Suprapubic skin (tissue), 4 donors: ENCODE measurements at places on chromosomes 12 and 14.

GRCh38 chr12:48132826-48133225, 13.7 kb downstream of the PFKM start:
- peaks cover 66% of the 10 kb centered on the region for H3K36me3 ChIP-seq
- no peaks in the 10 kb centered on the region for H3K27me3 ChIP-seq
- no peak overlapping the region for H3K4me3 ChIP-seq
- no peaks in the 10 kb centered on the region for H3K4me1 ChIP-seq
- H3K27ac ChIP-seq = no peak overlapping the region

DNA sequence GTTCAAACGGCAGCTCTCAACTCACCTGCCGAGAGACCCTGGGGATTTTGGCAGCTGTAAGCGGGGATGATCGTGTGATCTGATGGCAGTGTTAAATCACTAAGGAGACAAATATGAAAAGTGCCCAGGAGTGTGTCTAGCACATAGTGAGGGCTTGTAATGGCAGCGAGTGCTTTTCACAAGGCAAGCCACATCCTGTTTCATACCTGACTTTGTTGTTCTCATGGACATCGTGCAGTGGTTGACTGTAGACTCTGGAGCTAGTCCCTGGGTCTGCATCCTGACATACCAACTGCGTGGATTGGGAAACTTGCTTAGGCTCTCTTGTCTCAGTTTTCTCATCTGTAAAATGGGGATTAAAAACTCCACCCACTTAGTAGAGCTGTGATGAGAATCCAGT, 148.5 kb downstream of the VRK1 start:
- H3K4me1 ChIP-seq = no peaks in the 10 kb centered on the region
- H3K27ac ChIP-seq = no peak overlapping the region
- no peak for DNase-seq

- no peaks in the 10 kb centered on the region for H3K27me3 ChIP-seq
- no peak overlapping the region for H3K4me3 ChIP-seq
- no peak for DNase-seq
- H3K27ac ChIP-seq = no peak overlapping the region
- peaks cover 19% of the 10 kb centered on the region for H3K4me1 ChIP-seq
- no peaks in the 10 kb centered on the region for H3K36me3 ChIP-seq
Observed at GRCh38 chr12:2639020-2639298, 155.8 kb upstream of the FKBP4 start.

GRCh38 chr12:31015215-31015614, 58.4 kb upstream of the DDX11 start:
- H3K4me3 ChIP-seq = no peak overlapping the region
- H3K27me3 ChIP-seq = no peaks in the 10 kb centered on the region
- H3K4me1 ChIP-seq = no peaks in the 10 kb centered on the region
- DNase-seq = peak; percentile 42

GRCh38 chr12:24948420-24948756, 513 bp downstream of the BCAT1 start:
- peaks cover 14% of the 10 kb centered on the region for H3K4me1 ChIP-seq
- DNase-seq = no peak
- peak overlapping the region; percentile 49 for H3K4me3 ChIP-seq
- H3K27me3 ChIP-seq = peaks cover 19% of the 10 kb centered on the region

DNA sequence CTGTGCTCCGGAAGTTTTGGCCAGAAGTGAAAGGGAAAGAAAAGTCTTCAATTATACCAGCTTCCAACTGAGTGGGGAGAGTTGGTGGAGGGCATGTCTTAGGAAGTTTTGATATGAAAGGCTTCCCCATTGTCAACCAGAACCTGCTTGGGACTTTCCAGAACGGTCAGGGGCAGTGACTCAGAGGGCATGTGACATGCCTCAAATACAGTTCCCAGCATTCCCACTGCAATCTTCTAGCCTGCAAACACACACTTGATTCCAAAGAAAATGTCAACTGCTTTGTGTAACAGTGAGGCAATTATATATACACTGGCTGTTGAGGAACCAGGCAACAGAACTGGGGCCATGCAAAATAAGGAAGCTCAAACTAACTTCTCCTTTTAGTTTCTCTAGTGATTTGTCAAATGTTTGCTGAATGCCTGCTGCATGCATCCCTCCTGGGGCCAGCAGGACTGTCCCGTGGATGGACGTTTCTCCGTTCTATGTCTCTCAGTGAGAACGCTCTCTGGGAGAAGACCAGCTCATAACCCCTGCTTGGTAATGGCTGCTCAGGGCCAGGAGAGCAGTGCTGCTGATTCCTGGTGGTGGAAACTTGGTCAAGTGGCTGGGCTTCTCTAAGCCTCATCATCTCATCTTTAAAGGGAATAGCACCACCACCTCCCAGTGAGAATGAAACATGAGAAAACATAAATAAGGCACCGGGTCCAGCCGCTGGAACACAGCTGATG, 18.3 kb downstream of the SLC25A47 start:
- peaks cover 43% of the 10 kb centered on the region for H3K36me3 ChIP-seq
- DNase-seq = peak; percentile 65
- H3K27ac ChIP-seq = peak overlapping the region; percentile 68
- no peak overlapping the region for H3K4me3 ChIP-seq

DNA sequence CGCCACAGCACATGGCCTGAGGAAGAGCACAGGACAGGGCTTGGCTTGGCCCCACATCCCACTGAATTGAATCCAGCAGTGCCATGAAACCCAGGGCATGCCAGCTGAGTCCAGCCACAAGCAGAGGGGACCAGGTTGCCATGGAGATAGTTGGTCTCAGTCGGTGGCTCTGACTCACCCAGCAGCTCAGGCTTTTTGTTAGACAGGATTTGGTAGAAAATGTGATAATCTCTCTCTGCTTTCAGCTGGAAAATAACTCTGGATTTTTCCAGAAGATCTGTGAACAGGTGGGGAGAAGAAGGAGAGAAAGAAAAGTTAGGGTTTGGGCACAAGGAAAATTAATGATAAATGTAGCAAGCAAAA, 4.8 kb downstream of the MYH7 start:
- H3K36me3 ChIP-seq = no peaks in the 10 kb centered on the region
- H3K27ac ChIP-seq = no peak overlapping the region
- H3K27me3 ChIP-seq = peaks cover 4% of the 10 kb centered on the region
- no peaks in the 10 kb centered on the region for H3K4me1 ChIP-seq
- peak; percentile 49 for DNase-seq
- no peak overlapping the region for H3K4me3 ChIP-seq

DNA sequence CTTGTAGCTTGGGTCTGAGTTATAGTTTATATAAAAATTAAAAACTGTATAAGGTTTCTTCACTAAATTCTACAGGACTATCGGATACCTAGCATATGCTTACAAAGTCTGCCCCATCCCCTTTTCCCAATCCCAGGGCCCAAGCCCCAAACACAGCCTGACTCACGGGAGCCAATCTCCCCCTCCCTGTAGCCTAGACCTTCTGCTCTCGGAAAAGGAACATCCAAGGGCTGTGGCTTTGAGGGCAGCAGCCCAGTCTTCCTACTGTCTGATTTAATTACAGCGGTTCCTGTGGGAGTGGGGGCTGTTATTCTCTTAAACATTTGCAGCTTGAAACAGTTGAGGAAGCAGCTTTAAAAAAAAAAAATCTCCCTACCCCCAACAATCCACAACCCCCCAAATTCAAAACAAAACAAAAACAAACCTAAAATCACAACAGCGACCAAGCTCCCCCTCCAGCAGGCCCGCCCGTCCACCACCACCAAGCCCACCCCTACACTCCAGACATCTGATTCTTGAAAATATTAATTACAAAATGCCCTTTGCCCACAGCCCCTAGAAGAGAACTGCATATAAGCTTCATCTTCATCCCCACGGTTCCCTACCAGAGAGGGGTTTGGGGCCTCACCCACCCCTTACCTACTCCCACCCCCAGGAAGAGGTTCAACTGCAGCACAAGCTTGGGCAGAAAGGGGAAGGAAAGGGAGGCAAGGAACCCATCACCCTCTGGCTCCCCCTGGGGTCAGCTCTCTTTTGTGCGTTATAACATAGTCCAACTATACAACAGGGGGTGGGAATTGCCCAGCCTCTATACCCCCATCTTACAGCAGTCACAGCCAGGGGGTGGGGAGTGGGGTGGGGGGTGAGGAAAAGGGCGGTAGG, 1.1 kb upstream of the PRKAG1 start:
- peak overlapping the region; percentile 92 for H3K27ac ChIP-seq
- H3K27me3 ChIP-seq = no peaks in the 10 kb centered on the region
- H3K36me3 ChIP-seq = peaks cover 42% of the 10 kb centered on the region

GRCh38 chr14:76958980-76959710, 69.4 kb downstream of the IRF2BPL start:
- peak overlapping the region; percentile 36 for H3K27ac ChIP-seq
- no peak for DNase-seq
- peaks cover 70% of the 10 kb centered on the region for H3K4me1 ChIP-seq
- H3K4me3 ChIP-seq = no peak overlapping the region
- H3K27me3 ChIP-seq = no peaks in the 10 kb centered on the region

GRCh38 chr14:76710056-76711010, 50.9 kb upstream of the VASH1 start:
- H3K27me3 ChIP-seq = no peaks in the 10 kb centered on the region
- DNase-seq = no peak
- H3K4me1 ChIP-seq = no peaks in the 10 kb centered on the region
- H3K4me3 ChIP-seq = no peak overlapping the region
- no peak overlapping the region for H3K27ac ChIP-seq
- H3K36me3 ChIP-seq = no peaks in the 10 kb centered on the region

DNA sequence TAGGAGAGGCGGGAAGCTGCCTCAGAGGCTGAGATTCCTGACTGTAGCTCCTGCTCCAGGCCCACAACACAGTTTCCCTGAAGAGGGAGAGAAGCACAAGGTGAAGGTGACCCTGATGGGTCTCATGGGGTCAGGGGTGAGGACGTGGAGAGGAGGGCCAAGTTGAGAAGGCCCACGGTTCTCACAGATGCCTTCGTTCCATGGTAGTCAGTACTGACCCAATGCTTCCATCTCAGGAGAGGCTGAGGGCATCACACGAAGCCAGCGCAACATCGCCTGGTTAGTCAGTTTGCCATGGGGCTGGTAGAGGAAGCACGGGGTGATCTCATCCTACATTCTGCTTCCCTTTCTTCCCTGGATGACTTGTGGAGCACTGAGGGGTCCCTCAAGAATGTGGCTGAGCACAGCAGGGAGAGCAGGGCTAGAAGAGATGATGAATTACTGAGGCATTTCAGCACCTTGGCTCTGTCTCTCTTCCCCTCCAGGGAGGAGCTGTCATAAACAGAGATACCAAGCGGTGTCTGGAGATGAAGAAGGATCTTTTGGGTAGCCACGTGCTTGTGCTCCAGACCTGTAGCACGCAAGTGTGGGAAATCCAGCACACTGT, 51.9 kb downstream of the GALNT8 start:
- H3K27ac ChIP-seq = no peak overlapping the region
- H3K4me1 ChIP-seq = no peaks in the 10 kb centered on the region
- H3K36me3 ChIP-seq = no peaks in the 10 kb centered on the region
- H3K4me3 ChIP-seq = no peak overlapping the region

DNA sequence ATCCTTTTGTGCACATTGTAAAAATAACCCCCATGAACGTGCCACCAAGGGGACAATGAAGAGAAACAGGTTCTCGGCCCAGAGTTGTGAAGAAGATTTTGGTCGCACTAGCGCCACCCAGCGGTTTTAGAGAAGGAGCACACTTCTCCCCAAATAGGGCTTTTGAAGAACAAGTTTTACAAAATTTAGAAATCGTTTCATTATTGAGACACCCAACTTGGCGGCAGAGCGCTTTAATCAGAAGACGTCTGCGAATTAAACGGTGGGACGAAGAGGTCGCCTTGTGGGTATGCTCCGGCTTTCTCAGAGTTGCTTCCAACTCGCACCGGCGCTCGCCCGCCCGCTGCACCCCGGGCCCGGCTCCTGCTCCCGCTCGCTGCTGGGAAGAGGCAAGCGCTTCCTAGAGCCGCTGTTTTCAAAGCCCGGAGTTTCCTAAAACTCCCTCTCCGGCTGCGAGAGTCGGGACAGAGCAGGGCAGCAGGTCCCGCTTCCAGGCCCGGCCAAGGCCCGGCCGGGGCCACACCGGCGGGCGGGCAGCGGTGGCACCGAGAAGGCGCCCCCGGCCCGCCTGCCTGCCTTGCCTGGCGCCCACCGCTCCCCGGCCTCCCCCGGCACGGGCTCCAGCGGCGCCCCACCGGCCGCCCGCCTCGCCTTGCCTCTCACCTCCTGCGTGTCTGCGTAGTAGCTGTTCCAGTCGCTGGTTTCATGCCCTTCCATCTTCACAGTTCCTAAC, 645 bp downstream of the FOXA1 start:
- H3K4me1 ChIP-seq = peaks cover 53% of the 10 kb centered on the region
- H3K36me3 ChIP-seq = no peaks in the 10 kb centered on the region
- peak; percentile 74 for DNase-seq
- peaks cover 96% of the 10 kb centered on the region for H3K27me3 ChIP-seq
- peak overlapping the region; percentile 52 for H3K4me3 ChIP-seq

- no peak overlapping the region for H3K27ac ChIP-seq
- no peaks in the 10 kb centered on the region for H3K36me3 ChIP-seq
- H3K4me1 ChIP-seq = no peaks in the 10 kb centered on the region
- DNase-seq = no peak
- no peak overlapping the region for H3K4me3 ChIP-seq
Observed at GRCh38 chr14:41476526-41476925, 130.2 kb upstream of the LRFN5 start.

DNA sequence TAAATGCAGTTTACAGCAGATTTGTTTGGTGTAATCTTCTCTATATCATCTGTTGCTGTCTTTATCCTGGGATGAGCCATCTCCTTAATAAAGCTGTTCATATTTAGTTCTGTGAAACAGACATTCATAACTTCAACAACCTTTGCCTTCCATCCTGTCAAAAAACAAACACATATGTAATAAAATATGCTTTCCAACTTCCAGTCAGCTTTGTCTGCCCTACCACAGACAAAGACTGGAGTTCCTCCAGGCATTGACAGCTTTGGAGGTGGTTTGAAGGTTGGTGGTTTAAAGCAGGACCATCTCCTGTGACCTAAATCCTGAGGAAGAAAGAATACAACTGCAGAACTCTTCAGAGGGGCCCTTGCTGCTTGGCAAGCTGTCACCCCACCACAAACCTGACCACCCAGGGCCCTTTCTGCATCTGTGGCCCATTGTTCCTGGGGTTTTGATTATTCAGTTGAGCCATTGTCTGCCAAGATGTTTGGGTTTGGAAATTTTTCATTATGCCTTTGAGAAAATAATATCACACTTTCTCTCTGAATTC, 28.2 kb upstream of the PTGR2 start:
- DNase-seq = no peak
- H3K4me3 ChIP-seq = no peak overlapping the region
- no peak overlapping the region for H3K27ac ChIP-seq

DNA sequence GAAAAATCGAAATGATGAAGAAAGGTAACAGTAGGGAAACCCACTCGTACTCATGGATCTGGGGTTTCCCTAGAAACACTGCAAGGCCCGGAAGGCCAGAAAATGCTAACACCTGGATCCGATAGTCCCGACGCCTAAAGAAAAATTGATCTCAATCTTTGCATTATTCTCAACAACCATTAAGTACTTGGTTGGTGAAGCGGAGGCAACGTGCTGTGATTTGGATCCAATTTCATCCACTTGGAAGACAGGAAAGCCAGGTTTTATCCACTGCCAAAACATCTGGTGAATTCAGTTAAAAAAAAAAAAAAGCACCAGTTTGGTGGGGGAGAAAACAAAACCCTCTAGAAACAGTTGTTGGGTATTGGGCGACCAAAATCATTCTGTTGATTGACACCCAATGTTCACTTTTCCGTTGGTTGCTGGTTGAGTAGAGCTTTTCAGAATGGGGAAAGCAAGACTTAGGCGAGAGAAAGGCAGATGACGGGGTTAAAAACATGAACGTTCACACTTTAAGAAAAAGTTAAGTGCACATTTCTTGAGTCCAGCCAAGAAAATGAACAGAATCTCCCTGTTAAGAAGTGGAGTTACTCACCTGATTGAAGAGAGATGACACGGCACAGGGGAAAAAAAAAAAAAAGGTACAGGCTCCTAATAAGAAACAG, 41.9 kb upstream of the MED13L start:
- H3K36me3 ChIP-seq = no peaks in the 10 kb centered on the region
- no peaks in the 10 kb centered on the region for H3K27me3 ChIP-seq
- H3K27ac ChIP-seq = peak overlapping the region; percentile 80
- DNase-seq = no peak

- H3K27me3 ChIP-seq = no peaks in the 10 kb centered on the region
- no peaks in the 10 kb centered on the region for H3K4me1 ChIP-seq
- no peak for DNase-seq
Observed at GRCh38 chr14:41993687-41994086, 387.0 kb downstream of the LRFN5 start.
